ENCODE measurements at places on chromosomes 13 and 19. TPM values are rescaled to one million over a fixed set of nuclear protein-coding genes. Genes with fewer than 3 reads are reported as not detected.
A peak's percentile ranks its signal among the peaks of the same experiment; 100 is the strongest.

GRCh38 chr19:2032296-2032941 is 16.9 kb upstream of the BTBD2 start:
- peak; percentile 96 for DNase-seq

DNA sequence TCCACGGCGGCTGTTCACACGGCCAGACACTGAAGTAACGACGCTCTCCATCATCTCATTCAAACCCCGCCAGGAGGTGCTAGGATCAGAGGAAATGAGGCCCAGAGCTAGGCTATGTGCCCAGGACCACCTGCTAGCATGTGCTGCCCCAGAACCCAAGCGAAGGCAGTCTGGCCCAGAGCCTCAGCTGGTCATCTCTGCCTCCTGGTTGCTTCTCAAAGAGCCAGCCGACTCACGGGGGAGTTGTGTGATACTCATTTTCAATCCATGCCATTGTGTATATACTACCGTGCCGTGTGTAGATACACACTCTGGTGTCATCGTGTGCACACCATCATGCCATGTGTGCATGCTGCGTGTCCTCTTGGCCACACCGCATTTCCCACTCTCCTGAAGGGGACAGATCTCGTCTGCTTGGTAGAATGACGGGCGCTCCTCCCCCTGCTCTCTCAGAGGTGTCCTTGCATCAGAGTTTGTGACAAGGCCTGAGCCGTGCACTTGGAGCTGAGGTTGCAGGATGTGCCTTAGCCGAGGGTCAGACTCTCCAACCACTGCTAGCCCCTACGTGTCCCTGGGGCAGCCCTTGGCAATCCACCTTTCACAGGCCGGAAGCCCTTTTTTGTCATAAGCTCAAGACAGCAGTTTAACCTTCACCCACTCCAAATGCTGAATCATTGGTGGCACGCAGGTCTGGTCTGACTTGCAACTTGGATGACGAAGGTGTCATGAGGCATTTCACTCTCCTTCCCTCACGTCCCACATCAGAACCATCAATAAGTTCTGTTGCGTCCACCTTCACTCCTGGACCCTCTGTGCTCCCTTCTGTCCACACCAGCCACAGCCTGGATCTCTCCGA is 130.4 kb downstream of the CRYL1 start:
- no peak for DNase-seq

GRCh38 chr19:46633130-46633529 is 2.9 kb downstream of the GNG8 start:
- DNase-seq, result no peak

DNA sequence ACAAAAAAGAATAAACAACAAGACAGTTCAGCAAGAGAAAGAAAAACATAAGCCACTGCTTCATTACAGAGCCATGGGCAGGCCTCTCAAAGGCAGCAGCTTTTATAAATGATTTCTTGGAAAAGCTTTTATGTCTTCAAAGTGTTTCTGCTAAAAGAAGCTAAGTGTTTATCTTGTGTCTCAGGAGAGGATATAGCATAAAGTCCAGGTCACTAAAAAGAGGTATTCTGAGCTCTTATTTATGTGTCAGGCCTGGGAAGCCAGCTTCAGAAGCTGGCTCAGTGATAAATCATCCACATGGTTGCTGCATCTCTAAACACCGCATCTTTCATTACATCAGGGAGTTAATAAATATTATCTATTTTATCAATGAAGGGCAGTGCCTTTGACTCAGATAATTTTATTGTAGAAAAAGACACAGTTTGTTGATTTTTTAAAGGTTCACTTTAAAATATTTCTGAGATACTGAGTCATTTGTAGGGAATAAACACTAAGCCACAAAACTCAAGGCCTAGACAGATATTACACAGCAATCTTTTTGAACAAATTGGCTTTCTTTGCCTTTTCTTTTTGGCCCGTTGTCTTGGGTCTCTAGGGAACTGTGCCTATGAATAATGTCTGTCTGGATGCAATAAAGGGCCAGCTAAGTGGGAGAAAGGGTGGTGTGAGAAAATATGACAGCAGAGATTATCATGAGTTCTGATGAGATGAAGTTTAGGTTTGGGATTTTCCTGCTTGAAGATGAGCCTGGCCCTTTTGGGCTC is 1086.6 kb downstream of the UQCRFS1 start:
- no peak for DNase-seq

GRCh38 chr13:28137596-28137995 is 749 bp upstream of the PAN3 start:
- peak; percentile 36 for DNase-seq

- DNase-seq, result no peak
These were observed 2702.6 kb downstream of the PCDH9 start for GRCh38 chr13:64527561-64527960.

DNA sequence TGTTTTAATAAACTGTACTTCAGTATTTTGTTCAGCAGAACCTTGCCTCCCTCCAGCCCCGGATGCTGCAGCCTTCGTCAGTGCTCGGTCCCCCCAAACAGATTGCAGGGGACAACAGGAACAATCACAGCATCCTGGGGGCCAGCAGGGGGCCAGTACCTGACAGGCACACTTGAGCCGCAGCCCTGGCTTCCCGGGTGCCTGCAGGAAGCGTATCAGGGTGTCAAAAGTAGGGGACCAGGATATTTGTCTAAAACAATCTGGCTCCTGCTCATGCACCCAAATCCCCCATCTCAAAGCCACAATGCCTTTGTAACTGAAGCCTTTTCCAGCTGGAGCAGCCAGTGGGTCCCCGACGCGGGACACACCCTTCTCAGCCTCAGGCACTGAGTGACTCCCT is 167.5 kb upstream of the TSHZ3 start:
- no peak for DNase-seq

DNA sequence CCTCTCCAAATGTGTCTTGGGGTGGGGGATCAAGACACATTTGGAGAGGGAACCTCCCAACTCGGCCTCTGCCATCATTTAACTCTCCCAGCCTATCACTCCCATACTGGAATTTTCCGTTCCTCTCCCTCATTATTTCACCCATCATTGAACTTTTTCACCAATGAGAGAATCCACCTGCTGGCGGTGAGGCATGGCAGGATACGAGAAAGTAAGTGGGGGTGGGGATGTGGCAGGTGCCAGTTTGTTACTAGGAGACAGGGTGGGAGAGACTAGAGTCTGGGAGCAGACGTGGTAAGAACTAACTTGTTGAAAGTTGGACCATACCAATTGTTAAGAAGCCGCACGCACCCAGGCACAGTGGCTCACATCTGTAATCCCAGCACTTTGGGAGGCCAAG is 6.9 kb downstream of the GIPR start:
- DNase-seq, result no peak

DNA sequence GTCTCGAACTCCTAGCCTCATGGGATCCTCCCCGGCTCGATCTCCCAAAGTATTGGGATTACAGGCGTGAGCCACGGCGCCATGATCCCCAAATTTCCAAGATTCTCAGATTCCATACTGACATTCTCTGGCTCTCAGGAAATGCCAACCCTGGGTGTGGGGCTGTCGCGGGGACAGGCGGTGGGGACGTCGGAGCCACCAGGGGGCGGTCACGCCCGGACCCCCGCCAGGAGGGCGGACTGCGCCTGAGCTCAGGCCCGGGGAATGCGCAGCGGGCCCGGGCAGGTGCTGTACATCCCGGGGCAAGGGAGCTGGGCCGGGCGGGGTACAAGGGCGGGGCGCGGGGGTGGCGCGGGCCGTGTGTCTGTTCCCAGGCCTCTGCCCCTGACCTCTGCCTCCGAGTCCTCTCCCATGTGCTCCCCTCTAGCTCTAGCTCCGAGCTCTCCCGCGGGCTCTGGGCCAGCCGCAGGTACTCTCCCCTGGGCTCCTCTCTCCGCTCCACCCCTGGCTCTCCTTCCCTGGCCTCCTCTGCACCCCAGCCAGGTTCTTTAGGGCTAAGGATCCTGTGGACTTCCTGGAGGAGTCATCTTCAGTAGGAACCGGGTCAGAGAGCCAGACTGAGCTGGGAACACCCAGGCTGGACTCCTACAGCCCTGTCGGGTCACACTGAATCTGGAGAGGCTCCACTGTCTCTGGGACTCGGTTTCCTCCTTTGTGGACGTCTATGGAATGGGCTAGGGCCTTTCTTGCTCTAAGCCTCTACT is 2.4 kb downstream of the PPP1R13L start:
- peak; percentile 41 for DNase-seq

DNA sequence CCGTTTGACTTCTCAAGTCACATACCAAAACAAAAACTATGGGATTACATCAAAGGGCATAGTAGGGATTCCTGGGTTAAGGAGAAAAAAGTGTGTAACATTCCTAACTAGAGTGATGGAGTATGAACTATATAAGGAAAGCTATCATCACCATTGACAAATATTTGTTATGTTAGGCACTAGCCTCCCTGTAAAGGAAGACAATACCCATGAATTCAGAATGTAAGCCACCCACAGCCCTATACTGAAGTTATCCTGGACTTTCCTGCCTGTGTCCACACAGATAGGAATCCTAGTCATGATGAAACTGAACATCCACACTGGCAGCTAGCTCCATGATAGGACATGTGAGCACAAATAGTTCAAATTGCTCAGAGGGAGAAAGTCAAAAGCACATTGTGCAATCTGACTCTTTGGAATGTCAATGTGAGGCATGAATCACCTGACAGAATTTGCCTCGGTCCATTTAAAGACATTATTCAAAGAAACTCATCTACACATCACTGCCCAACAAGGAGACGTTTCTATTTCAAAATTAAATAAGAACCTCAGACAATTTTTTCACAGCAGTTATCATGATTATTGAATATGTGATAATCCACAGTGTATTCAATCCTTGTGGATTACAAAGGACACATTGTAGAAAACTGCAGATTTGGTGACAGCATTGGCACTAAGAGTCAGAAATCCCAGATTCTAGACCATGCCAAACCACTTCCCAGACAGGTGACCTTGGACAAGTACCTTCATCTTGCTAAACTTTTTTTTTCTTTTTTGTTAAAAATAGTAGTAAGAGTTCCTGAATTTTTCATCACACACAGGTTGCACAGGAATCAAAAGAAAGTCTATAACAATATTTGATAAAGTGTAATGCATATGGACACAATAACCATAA is 529.3 kb downstream of the IRS2 start:
- DNase-seq, result peak; percentile 94

GRCh38 chr19:42282819-42283187 is 13.8 kb downstream of the CIC start:
- no peak for DNase-seq

- DNase-seq, result peak; percentile 84
These were observed 12.2 kb downstream of the C19orf47 start for GRCh38 chr19:40335855-40336600.

DNA sequence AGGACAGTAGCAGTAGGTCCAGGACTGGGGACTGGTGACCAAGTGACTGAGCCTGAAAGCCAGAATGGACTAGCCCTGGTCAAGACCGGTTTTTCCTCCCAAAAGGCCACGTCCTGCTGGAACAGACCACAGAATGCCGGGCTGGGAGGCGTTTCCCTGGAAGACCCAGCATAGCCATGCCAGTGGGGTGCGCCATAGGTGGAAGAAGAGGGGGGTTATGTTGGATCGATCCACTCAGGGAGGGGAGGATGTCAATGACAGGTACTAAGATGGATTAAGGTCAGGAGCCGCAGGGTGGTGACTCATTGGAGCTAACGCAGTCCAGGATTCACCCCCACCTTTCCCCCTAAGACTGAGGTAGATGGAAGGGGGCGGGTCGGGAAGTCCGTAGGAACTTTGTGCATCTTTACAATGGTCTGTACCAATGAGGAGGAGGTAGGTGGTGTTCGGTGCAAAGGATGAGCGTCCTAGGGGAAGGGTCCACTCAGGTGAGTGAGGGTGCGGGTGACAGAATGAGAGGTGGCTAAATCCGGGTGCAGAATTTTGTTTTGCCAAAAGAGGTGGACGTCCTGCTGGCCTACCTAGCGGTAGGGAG is 21.0 kb downstream of the VASP start:
- DNase-seq, result no peak

DNA sequence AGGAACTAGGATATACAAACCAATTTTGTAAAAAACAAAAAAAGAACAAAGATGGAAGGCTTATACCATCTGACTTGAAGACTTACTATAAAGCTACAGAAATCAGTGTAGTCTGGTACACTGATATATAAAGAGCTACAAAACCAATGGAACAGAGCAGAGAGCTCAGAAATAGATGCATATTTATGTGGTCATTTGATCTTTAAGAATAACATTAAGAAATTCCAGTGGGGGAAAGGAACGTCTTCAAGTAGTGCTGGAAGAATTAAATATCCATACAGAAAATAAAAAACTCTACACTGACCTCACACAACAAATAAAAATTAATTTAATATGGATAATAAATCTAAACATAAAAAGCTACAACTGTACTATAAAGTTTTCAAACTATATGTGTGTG is 317.0 kb downstream of the ENOX1 start:
- no peak for DNase-seq

DNA sequence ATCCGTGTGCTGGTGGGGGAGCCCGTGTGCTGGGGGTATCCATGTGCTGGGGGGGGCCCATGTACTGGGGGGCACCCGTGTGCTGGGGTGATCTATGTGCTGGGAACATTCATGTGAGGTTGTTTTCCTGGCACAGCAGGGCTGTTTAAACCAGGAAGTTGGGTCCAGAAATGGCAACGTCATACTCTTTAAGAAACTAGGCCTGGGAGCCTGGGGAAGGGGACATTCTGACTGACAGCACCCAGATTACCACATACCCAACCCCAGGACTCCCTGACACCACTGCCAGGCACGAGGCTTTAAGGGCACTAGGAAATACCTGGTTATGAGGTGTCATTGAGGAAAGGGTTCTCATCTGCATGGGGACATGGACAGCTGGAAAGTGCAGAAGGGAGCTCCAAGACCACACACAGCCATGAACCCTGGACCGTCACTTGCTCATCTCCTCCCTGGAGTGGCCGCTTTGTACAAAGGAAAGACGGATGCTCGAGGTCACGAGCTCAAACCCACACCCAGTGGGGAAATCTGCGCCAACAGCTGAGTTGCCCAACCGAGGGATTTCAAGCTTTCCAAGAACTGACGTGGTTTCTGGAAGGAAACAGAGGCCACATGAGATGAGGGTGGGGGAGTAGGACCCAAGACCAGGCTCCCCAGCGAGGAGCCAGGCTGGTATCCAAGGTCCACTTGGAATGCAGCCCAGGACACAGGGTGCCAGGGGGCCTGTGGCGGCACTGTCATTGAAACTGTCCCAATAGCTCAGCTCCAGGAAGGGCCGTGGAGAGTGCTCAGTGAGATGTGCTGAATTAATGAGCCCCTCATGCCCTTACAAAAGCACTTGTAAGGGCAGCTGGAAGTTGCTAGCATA is 40.9 kb downstream of the RAB20 start:
- peak; percentile 89 for DNase-seq

GRCh38 chr13:37598597-37598996 is at the start of gene POSTN:
Gene POSTN, minus strand, starts transcription at chr13:37598768. Its CDS starts 42 bp downstream, at chr13:37598726.
- no peak for DNase-seq

- no peak for DNase-seq
These were observed 83.1 kb downstream of the IRS2 start for GRCh38 chr13:109703250-109703649.

The LILRB3 gene
- not detected for total RNA-seq

The C19orf33 gene
- not detected for total RNA-seq

The EPSTI1 gene
- total RNA-seq, result 5.5 TPM

The ZNF580 gene
- total RNA-seq, result 14.7 TPM

The TMIGD2 gene
- 0.57 TPM for total RNA-seq

The GPR4 gene
- not detected for total RNA-seq

The KLK3 gene
- not detected for total RNA-seq

The MEDAG gene
- 4.1 TPM for total RNA-seq

The MCF2L gene
- total RNA-seq, result 34.4 TPM

The KLK4 gene
- not detected for total RNA-seq

The KLF16 gene
- total RNA-seq, result 8.6 TPM

All from myocyte (in vitro differentiated cells).